ENCODE measurements at places on chromosomes 11 and 22. TPM values are rescaled to one million over a fixed set of nuclear protein-coding genes. Genes with fewer than 3 reads are reported as not detected.
A peak's percentile ranks its signal among the peaks of the same experiment; 100 is the strongest.

Gene KCNK7
- 0.80 TPM for total RNA-seq

GRCh38 chr22:46519377-46519776 is 18.0 kb downstream of the CELSR1 start:
- H3K36me3 ChIP-seq, result no peaks in the 10 kb centered on the region
- H3K27me3 ChIP-seq, result peaks cover 5% of the 10 kb centered on the region
- no peaks in the 10 kb centered on the region for H3K4me1 ChIP-seq
- no peak for DNase-seq

- peaks cover 6% of the 10 kb centered on the region for H3K4me1 ChIP-seq
- no peaks in the 10 kb centered on the region for H3K27me3 ChIP-seq
- no peak overlapping the region for H3K4me3 ChIP-seq
- no peak overlapping the region for H3K27ac ChIP-seq
- DNase-seq, result no peak
These were observed 157.6 kb downstream of the FCHSD2 start for GRCh38 chr11:72984453-72985077.

GRCh38 chr22:19891317-19892256 is 36.9 kb upstream of the GNB1L start:
- peaks cover 31% of the 10 kb centered on the region for H3K4me1 ChIP-seq
- H3K4me3 ChIP-seq, result peak overlapping the region; percentile 61
- peak; percentile 84 for DNase-seq
- H3K27ac ChIP-seq, result peak overlapping the region; percentile 89

Gene FGF3
- not detected for total RNA-seq

DNA sequence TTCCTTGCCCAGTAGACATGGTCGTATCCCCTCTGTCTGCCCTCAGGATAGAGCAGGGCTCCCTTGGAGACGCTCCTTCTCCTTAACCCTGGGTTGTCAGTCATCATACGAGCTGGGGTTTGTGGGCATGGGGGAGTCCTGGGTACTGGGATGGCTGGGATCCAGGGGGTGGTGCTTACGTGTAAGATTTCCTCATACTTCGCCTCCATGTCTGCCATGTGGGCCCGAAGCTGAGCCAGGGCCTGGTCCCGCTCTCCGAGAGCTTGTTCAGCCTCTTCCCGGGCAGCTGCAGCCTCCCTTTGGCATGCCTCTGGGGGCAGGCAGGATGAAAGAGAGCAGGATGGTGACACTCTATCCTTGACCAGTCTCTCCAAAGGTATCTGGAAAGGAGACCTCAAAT is 5.3 kb downstream of the NHERF4 start:
- no peak overlapping the region for H3K4me3 ChIP-seq
- no peak overlapping the region for H3K27ac ChIP-seq
- no peaks in the 10 kb centered on the region for H3K27me3 ChIP-seq
- H3K36me3 ChIP-seq, result no peaks in the 10 kb centered on the region
- DNase-seq, result no peak

GRCh38 chr11:9874466-9874865 is 210.6 kb downstream of the SWAP70 start:
- H3K4me3 ChIP-seq, result no peak overlapping the region
- H3K27me3 ChIP-seq, result no peaks in the 10 kb centered on the region
- no peak for DNase-seq
- H3K4me1 ChIP-seq, result no peaks in the 10 kb centered on the region

Gene OR52A1
- total RNA-seq, result not detected

DNA sequence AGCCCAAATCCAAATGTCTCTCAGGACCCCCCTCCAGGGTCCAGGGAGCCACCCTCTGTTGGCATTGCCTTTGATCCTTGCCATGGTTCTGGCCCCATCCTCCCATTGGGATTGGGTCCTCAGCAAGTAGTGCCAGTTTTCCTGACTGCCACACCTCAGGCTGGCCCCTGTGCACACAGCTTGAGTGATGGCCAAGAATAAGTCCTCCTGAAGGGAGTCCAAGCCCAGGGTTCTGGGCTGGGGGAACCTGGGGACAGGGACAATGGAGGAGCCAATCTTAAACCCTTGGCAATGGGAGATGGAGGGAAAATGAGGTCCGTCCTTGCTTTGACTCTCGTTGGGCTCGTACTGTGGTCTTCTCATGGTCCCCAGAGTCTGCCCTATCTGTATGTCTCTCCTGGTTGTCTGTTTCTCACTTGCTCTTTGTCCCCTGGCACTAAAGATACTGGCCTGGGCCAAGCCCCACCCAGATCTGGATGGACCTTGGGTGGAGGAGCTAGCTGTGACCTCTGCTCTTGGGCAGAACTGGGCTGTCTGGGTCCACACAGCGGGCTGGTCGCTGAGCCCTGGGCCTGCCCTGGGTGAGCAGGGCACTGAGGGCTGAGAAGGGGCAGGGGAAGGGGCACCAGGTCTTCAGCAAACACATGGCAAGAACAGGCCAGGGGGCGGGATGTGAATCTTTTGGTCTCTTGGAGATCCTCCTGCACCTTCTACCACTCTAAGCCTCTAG is 2.9 kb downstream of the SOX10 start:
- H3K4me3 ChIP-seq, result no peak overlapping the region
- no peak overlapping the region for H3K27ac ChIP-seq
- no peak for DNase-seq
- no peaks in the 10 kb centered on the region for H3K27me3 ChIP-seq
- no peaks in the 10 kb centered on the region for H3K36me3 ChIP-seq

GRCh38 chr11:103359216-103359615 is 250.0 kb downstream of the DYNC2H1 start:
- H3K4me3 ChIP-seq, result no peak overlapping the region
- no peak for DNase-seq
- no peak overlapping the region for H3K27ac ChIP-seq
- H3K36me3 ChIP-seq, result no peaks in the 10 kb centered on the region
